GM23338 (cell line): ENCODE measurements at places on chromosomes 4 and X. TPM values are rescaled to one million over a fixed set of nuclear protein-coding genes. Genes with fewer than 3 reads are reported as not detected.

Gene NPY5R
- total RNA-seq = 2.4 and 3.4 TPM in 2 replicates

Gene MOB1B
- total RNA-seq = 30.2 and 40.4 TPM in 2 replicates

Gene LDB2
- total RNA-seq = 80.1 and 89.1 TPM in 2 replicates

Gene ZNF518B
- total RNA-seq = 9.5 and 10.8 TPM in 2 replicates

Gene SYTL5
- 0.35 and 0.70 TPM in 2 replicates for total RNA-seq

Gene HMX1
- total RNA-seq = 0.69 TPM in 1 of 2 replicates, not detected in the other

Gene PLP2
- total RNA-seq = 1.6 and 3.4 TPM in 2 replicates

Gene SPINK2
- 0.73 TPM in 1 of 2 replicates, not detected in the other for total RNA-seq

Gene SLC2A9
- total RNA-seq = 0.21 TPM in 1 of 2 replicates, not detected in the other

Gene CLIC2
- 0.56 and 0.85 TPM in 2 replicates for total RNA-seq

Gene CT45A3
- not detected in 2 replicates for total RNA-seq

Gene SMIM31
- total RNA-seq = not detected in 2 replicates

Gene HNRNPD
- 245 and 308 TPM in 2 replicates for total RNA-seq

Gene XAGE2
- total RNA-seq = not detected in 2 replicates

Gene VCX
- total RNA-seq = 0.49 TPM in 1 of 2 replicates, not detected in the other
